ENCODE measurements at places on chromosomes 5 and 9. TPM values are rescaled to one million over a fixed set of nuclear protein-coding genes. Genes with fewer than 3 reads are reported as not detected.
A peak's percentile ranks its signal among the peaks of the same experiment; 100 is the strongest.

DNA sequence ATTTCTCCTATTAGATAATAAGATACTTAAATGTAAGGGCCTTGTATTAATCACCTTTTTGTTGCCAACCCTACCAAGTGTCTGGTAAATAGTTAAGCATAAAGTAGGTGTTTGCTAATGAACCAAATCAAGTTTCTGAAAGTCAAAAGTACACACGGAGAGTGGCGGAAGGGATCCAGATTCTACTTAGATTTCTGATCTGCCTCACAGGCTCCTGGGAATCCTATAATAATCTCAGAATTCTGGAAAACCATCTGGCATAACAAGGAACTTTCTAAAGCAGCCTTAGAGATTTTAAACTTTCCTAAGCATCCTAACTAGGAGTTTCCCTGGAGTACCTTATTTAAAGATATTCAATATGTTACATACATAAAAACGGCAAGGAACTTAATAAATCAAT lies 363.2 kb upstream of the SMC2 start:
- H3K36me3 ChIP-seq, result no peaks in the 10 kb centered on the region
- no peak overlapping the region for H3K27ac ChIP-seq

DNA sequence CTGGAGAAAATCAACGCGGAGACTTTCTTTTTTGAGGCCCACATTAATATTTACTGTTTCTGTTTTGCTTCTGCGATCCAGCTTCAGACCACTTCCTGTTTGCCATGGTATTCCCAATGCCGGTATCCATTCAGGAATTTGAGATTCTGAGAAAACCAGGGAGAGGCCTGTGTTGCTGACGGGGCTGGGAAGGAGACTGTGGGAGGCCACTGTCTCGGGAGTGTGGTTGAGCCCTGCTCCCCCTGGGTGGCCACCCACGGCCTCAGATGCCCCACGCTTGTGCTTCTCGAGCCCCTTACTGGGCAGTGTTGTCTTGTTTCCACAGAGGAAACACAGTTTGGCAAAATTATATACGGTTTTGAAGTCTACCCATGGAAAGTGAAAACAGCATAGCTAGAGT lies 403.6 kb upstream of the IRX2 start:
- H3K27me3 ChIP-seq, result no peaks in the 10 kb centered on the region
- H3K4me3 ChIP-seq, result no peak overlapping the region
- no peak for DNase-seq
- no peaks in the 10 kb centered on the region for H3K4me1 ChIP-seq

Gene PAEP
- not detected for total RNA-seq

Gene SLC27A6
- total RNA-seq, result not detected

DNA sequence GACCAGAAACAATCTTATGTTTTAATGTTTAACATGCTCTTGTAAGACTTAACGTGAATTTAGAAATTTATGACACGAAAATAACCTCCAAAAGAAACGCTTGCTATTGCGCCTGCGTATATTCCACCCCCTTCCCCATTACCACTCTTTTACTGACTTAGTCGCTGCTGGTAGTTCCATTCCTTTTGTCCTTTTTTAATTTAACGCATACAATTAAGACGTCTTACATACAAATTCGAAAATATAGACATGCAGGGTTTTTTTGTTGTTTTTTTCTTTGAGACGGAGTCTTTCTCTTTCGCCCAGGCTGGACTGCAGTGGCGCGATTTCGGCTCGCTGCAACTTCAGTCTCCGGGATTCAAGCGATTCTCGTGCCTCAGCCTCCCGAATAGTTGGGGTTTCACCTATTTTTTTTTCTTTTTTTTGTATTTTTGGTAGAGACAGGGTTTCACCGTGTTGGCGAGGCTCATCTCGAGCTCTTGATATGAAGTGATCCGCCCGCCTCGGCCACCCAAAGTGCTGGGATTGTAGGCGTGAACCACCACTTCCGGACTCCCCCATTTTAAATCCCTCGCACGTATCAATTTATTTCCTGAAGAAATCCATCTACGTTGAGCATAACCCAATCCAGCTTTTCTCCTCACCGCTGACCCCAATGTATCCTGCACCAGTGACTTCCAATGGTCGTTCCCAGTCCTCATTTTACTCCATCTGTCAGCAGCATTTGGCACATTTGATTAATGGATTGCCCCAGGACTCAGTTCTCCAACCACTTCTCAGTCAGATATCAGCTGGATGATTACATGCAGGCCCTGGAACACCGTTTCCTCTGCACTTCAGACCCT lies 684 bp upstream of the MED7 start:
- H3K27me3 ChIP-seq, result peaks cover 8% of the 10 kb centered on the region
- peaks cover 29% of the 10 kb centered on the region for H3K4me1 ChIP-seq
- peak overlapping the region; percentile 97 for H3K4me3 ChIP-seq
- H3K36me3 ChIP-seq, result peaks cover 6% of the 10 kb centered on the region
- peak overlapping the region; percentile 87 for H3K27ac ChIP-seq
- DNase-seq, result no peak

DNA sequence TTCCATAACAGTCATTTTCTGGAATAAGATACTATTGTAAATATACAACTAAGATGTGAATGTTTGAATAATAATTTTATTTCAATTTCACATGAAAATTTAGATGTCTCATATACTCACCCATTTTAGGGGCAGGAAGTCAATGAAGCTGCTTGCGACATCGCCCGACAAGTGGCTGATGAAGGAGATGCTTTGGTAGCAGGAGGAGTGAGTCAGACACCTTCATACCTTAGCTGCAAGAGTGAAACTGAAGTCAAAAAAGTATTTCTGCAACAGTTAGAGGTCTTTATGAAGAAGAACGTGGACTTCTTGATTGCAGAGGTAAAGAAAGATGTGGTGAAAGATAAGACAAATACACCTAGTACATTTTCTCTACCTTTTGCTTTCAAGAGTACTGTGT lies 8.6 kb downstream of the BHMT start:
- H3K4me3 ChIP-seq, result no peak overlapping the region
- peaks cover 11% of the 10 kb centered on the region for H3K27me3 ChIP-seq
- no peaks in the 10 kb centered on the region for H3K36me3 ChIP-seq
- no peak overlapping the region for H3K27ac ChIP-seq

- no peak overlapping the region for H3K4me3 ChIP-seq
- DNase-seq, result no peak
- no peak overlapping the region for H3K27ac ChIP-seq
These were observed 113.8 kb downstream of the TMC1 start for GRCh38 chr9:72635197-72635596.

Gene CCNO
- not detected for total RNA-seq

Gene SURF2
- total RNA-seq, result 16.7 TPM

DNA sequence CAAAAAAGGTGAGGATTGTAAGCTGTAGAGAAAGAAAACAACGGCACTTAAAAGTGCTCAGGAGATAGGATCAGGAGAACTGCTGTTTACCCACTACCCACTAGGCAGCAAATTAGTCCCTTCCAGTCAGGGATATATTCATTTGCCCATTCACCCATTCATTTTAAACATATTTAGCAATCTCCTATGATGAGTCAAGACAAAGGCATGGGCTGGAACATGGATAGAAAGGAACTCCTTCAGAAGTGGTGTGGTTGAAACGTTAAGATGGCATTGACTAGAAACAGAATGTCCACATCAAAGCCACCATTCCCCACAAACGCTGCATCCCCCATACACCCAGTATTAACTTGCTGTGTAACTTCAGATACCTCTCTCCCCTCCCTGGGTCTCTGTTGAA lies 225.7 kb downstream of the ASTN2 start:
- H3K27me3 ChIP-seq, result no peaks in the 10 kb centered on the region
- no peak overlapping the region for H3K4me3 ChIP-seq
- peaks cover 9% of the 10 kb centered on the region for H3K36me3 ChIP-seq
- no peak overlapping the region for H3K27ac ChIP-seq
- no peak for DNase-seq

Gene FOXD4
- 0.44 TPM for total RNA-seq

DNA sequence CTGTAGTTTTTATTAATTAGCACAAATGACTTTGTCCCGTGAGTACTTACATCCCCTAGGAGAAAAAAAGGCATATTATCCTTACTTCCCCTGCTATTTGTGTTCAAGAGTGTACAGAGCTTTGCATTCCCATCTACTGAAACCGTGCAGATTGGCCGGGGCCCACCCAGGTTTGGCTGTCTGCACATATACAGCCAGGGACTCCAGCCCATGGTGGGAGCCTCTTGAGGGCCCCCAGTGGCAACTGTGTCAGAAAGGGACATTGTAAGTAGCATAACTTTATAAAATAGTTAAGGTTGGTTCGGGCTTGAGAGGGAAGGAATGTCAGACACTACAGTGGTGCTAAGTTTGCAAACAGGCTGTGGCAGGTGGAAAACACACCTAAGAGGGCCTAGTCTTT lies 24.7 kb downstream of the PHF2 start:
- peaks cover under 1% of the 10 kb centered on the region for H3K4me1 ChIP-seq
- peaks cover 12% of the 10 kb centered on the region for H3K36me3 ChIP-seq
- H3K4me3 ChIP-seq, result no peak overlapping the region
- no peak for DNase-seq

- H3K27me3 ChIP-seq, result no peaks in the 10 kb centered on the region
- no peaks in the 10 kb centered on the region for H3K4me1 ChIP-seq
- H3K27ac ChIP-seq, result no peak overlapping the region
- H3K36me3 ChIP-seq, result no peaks in the 10 kb centered on the region
- DNase-seq, result no peak
- no peak overlapping the region for H3K4me3 ChIP-seq
These were observed 647.3 kb upstream of the GRAMD2B start for GRCh38 chr5:125775896-125776295.

Gene ANKRD18B
- total RNA-seq, result 7.5 TPM

- H3K4me3 ChIP-seq, result no peak overlapping the region
- H3K27ac ChIP-seq, result no peak overlapping the region
- peaks cover 6% of the 10 kb centered on the region for H3K4me1 ChIP-seq
- peaks cover 8% of the 10 kb centered on the region for H3K27me3 ChIP-seq
- H3K36me3 ChIP-seq, result peaks cover 25% of the 10 kb centered on the region
- DNase-seq, result no peak
These were observed 114.4 kb downstream of the ENC1 start for GRCh38 chr5:74526111-74526510.

- no peak for DNase-seq
- no peak overlapping the region for H3K4me3 ChIP-seq
- no peaks in the 10 kb centered on the region for H3K27me3 ChIP-seq
- H3K27ac ChIP-seq, result no peak overlapping the region
These were observed 877.9 kb upstream of the WWC1 start for GRCh38 chr5:167413506-167413905.

GRCh38 chr9:110106661-110107060 lies 101.3 kb downstream of the C9orf152 start:
- no peak overlapping the region for H3K4me3 ChIP-seq
- H3K27me3 ChIP-seq, result peaks cover 2% of the 10 kb centered on the region
- peaks cover 66% of the 10 kb centered on the region for H3K4me1 ChIP-seq

DNA sequence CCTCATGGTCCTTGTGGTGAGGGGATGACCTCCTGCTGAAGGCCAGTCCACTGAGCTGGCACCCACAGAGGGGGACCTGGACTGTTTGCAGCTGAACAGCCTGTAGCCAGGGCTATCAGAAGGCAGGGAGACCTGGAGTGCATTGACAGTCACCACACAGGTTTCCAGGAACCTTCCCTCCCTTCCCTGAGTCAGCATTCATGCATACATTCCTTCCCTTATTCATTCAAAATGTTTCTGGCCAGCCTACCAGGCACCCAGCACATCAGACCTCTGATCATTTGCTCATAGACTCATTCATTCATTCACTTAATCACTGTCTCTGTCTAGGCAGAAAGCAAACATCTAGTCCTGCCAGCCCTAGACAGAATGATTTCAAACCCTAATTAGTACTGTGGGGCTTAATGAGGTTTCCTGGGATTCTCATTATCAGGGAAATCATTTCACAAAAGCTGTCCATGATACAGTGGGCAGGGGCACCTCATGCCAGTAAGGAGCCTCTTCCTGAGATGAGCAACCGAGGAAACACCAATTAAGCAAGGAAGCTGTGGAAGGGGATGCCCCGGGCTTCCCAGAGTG lies 110.1 kb upstream of the PPP1R26 start:
- peaks cover 8% of the 10 kb centered on the region for H3K27me3 ChIP-seq
- no peak overlapping the region for H3K4me3 ChIP-seq
- no peaks in the 10 kb centered on the region for H3K4me1 ChIP-seq
- H3K36me3 ChIP-seq, result no peaks in the 10 kb centered on the region

Gene SLC36A2
- not detected for total RNA-seq

DNA sequence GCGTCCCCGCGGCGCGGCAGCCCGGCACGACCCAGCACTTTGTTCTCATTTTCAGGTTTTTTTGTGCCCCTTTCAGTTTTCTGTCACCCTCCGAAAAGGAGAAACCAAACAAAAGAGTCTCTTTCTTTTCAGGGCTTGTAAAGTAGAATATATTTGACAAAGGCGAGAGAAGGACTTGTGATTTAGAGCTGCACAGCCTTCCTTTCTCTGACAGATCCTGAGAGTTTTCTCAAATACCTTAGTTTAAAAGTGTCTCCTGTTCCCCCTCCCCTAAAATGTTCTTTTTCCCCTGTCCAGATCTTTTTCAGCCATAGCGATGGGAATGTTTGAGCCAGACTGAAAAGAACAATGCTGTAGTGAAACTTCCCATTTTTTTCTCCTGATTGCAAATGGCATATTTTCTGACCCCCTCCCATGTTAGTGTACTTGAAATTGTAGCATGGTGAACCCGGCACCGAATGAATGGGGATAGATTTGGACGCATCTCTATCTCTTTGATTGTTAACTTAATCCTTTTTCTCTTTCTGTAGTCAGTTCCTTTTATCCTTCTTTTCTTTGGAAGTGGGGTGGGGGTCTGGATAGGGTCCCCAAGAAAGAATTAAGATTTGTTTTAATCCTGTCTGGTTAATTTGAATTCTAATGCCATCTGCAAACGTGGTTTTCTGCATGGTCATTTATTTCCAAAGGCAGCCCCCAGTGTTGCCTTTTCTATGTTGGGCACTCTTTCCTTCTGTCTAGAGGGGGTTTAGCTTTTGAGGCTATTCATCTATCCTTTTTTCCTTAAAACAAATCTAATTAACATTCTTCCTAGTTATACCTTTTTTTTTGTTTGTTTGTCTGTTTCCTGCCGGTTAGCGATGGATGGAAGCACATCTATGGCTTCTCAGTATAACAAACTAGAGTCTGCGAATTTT lies 2.2 kb downstream of the ZSWIM6 start:
- H3K27me3 ChIP-seq, result peaks cover 1% of the 10 kb centered on the region
- peaks cover 22% of the 10 kb centered on the region for H3K36me3 ChIP-seq
- DNase-seq, result no peak
- H3K27ac ChIP-seq, result peak overlapping the region; percentile 61
- peak overlapping the region; percentile 92 for H3K4me3 ChIP-seq
- H3K4me1 ChIP-seq, result peaks cover 50% of the 10 kb centered on the region

Data from HFFc6 (cell line).